Foreskin keratinocyte (primary cell): ENCODE measurements at places on chromosomes 1 and 21. TPM values are rescaled to one million over a fixed set of nuclear protein-coding genes. Genes with fewer than 3 reads are reported as not detected.

The SYPL2 gene
- polyA plus RNA-seq = not detected in 2 replicates

The ATF6 gene
- polyA plus RNA-seq = 8.3 and 10.8 TPM in 2 replicates

The CFAP141 gene
- not detected in 2 replicates for polyA plus RNA-seq

The RCSD1 gene
- 0.02 and 0.03 TPM in 2 replicates for polyA plus RNA-seq

The TAS1R1 gene
- not detected in 2 replicates for polyA plus RNA-seq

The NDC1 gene
- polyA plus RNA-seq = 12.1 and 17.4 TPM in 2 replicates

The HRNR gene
- polyA plus RNA-seq = not detected in 2 replicates

The PPIAL4G gene
- polyA plus RNA-seq = not detected in 2 replicates

The SPATA6 gene
- polyA plus RNA-seq = 1.3 and 1.6 TPM in 2 replicates

The SLAMF6 gene
- polyA plus RNA-seq = not detected in 2 replicates

The FAM167B gene
- polyA plus RNA-seq = 0.17 and 0.27 TPM in 2 replicates

The MYBPH gene
- polyA plus RNA-seq = not detected in 2 replicates

The TSACC gene
- 0.79 and 0.98 TPM in 2 replicates for polyA plus RNA-seq

The CACHD1 gene
- polyA plus RNA-seq = 0.81 and 0.90 TPM in 2 replicates

The RXFP4 gene
- not detected in 2 replicates for polyA plus RNA-seq

The RNF186 gene
- polyA plus RNA-seq = not detected in 2 replicates

The ALDH4A1 gene
- 26.3 and 32.6 TPM in 2 replicates for polyA plus RNA-seq

The ELAPOR1 gene
- 0.31 and 0.32 TPM in 2 replicates for polyA plus RNA-seq

The HSD17B7 gene
- polyA plus RNA-seq = 28.6 and 29.1 TPM in 2 replicates

The DCST2 gene
- 0.11 and 0.12 TPM in 2 replicates for polyA plus RNA-seq

The OLFM3 gene
- not detected in 2 replicates for polyA plus RNA-seq

The TTC39A gene
- 0.11 and 0.13 TPM in 2 replicates for polyA plus RNA-seq

The CD1B gene
- polyA plus RNA-seq = not detected in 2 replicates

The TGFB2 gene
- 1.2 and 2.1 TPM in 2 replicates for polyA plus RNA-seq

The RRP1 gene
- polyA plus RNA-seq = 31.8 and 37.0 TPM in 2 replicates

The ROR1 gene
- polyA plus RNA-seq = 0.27 and 0.74 TPM in 2 replicates

The SPRR2B gene
- polyA plus RNA-seq = 0.21 TPM in 1 of 2 replicates, not detected in the other

The BSND gene
- polyA plus RNA-seq = not detected in 2 replicates

The RIPK4 gene
- polyA plus RNA-seq = 18.9 and 23.8 TPM in 2 replicates

The SCNM1 gene
- 55.5 and 57.7 TPM in 2 replicates for polyA plus RNA-seq

The PRR9 gene
- polyA plus RNA-seq = 0.78 and 3.5 TPM in 2 replicates

The B3GALT2 gene
- polyA plus RNA-seq = not detected in 2 replicates

The CRP gene
- polyA plus RNA-seq = not detected in 2 replicates

The ADAR gene
- 46.0 and 49.4 TPM in 2 replicates for polyA plus RNA-seq

The TMCC2 gene
- 1.4 and 1.5 TPM in 2 replicates for polyA plus RNA-seq

The KRTAP10-4 gene
- not detected in 2 replicates for polyA plus RNA-seq

The ARTN gene
- polyA plus RNA-seq = 170 and 172 TPM in 2 replicates

The CSF3R gene
- polyA plus RNA-seq = not detected in 2 replicates

The OR10J1 gene
- polyA plus RNA-seq = not detected in 2 replicates

The LRRC71 gene
- not detected in 2 replicates for polyA plus RNA-seq

The CACNA1S gene
- polyA plus RNA-seq = not detected in 2 replicates

The LHX8 gene
- not detected in 2 replicates for polyA plus RNA-seq

The SDC3 gene
- 7.4 and 10.8 TPM in 2 replicates for polyA plus RNA-seq

The PALMD gene
- polyA plus RNA-seq = 0.60 and 0.66 TPM in 2 replicates

The RIIAD1 gene
- polyA plus RNA-seq = not detected in 2 replicates

The IQCC gene
- polyA plus RNA-seq = 3.6 and 4.2 TPM in 2 replicates

The AMPD1 gene
- not detected in 2 replicates for polyA plus RNA-seq

The LTN1 gene
- polyA plus RNA-seq = 2.5 and 2.6 TPM in 2 replicates

The CHIA gene
- not detected in 2 replicates for polyA plus RNA-seq

The CYP4Z1 gene
- not detected in 2 replicates for polyA plus RNA-seq

The CDC42BPA gene
- 3.8 and 4.0 TPM in 2 replicates for polyA plus RNA-seq

The LCE3D gene
- polyA plus RNA-seq = 7.3 and 9.3 TPM in 2 replicates

The IKBKE gene
- 10.0 and 10.8 TPM in 2 replicates for polyA plus RNA-seq

The NID1 gene
- polyA plus RNA-seq = 3.4 and 5.6 TPM in 2 replicates

The EXO1 gene
- polyA plus RNA-seq = 7.5 and 11.6 TPM in 2 replicates

The PROX1 gene
- 0.02 TPM in 2 replicates for polyA plus RNA-seq

The KLF17 gene
- not detected in 2 replicates for polyA plus RNA-seq
